Activated T-helper 1 cell treated with anti-CD3 and anti-CD28 coated beads, Interleukin-2, amount 50 U/mL, for 16 hours (primary cell): ENCODE measurements at places on chromosomes 1 and 21.

GRCh38 chr1:235624721-235625333 lies 24.8 kb downstream of the GNG4 start:
- no peak for DNase-seq

DNA sequence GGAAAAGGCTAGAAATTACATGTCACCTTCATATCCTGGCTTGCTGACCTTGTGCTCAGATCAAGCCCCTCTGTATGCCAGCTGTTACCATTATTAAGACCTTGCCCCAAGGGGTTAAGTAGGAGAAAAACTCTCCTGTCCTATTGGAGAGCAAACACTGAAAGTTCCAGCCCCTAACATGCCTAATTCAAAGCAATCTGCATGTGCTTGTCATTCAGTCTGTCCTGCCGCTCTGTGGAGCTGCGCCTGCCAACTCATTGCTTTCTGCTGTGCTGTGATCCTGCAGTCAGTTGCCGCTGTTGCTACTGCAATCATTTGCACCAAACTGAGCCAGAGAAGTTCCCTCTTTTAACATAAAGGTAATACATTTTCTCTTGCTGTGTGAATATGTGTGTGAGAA lies 113.4 kb downstream of the DISP1 start:
- DNase-seq = no peak

- DNase-seq = peak; percentile 69
These were observed at the start of gene LRP8 for GRCh38 chr1:53328009-53328461. LRP8 (minus strand) TSS chr1:53328070; CDS start chr1:53327912, 158 bp downstream.

DNA sequence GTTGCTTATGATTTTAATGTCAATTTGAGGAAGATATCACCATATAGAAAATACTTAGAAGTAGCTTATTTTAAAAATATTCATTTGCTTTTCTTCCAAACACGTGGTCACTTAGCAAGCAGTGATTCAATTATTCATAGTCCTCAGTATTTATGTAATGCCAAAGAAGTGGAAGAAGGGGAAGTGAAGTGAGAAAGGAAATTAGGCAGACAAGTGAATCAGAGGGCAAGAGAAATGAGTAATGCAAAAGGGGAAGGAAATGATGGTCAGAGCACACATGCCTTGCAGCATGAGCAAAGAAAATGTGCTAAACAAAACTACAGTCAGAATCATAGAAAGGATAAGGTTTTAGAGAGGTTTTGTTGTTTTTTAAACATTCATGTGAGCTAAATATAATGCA lies 31.8 kb downstream of the SDCCAG8 start:
- DNase-seq = no peak

DNA sequence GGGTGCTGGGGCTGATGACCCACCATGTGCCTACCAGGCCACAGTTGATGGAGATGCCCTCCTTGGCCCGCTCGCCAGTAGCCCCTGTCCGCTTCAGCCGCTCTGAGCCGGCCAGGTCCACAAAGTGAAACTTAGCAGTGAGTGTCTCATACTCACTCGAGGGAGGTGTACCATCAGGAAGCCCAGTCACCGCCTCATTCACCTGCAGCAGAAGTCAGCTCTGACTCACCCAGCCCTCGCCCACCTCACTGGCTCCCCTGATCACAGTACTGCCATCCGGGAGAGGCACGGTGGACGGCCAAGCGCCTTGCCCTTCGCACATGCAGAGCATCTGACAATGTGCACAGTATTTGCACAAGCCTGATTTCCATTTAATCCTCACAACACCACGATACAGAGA lies 18.8 kb downstream of the KIF21B start:
- no peak for DNase-seq

DNA sequence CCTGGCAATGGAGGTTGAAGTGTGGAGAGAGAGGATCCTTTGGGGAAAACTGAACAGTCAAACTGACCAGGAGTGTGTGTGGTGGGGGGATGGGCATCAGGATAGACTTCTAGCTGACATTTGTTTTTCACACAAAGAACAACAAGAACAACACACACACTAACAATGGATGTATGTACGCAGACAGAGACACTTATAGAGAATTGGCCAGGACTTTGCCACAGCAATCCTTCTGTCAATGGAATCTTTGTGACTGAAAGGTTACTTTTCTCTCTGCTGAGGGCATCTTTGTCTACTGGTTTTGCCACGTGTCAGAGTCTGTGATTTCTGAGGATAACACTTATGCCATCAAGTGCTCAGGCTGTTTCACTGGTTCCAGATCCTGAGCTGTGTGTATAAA lies 12.4 kb upstream of the FCGR2A start:
- no peak for DNase-seq

DNA sequence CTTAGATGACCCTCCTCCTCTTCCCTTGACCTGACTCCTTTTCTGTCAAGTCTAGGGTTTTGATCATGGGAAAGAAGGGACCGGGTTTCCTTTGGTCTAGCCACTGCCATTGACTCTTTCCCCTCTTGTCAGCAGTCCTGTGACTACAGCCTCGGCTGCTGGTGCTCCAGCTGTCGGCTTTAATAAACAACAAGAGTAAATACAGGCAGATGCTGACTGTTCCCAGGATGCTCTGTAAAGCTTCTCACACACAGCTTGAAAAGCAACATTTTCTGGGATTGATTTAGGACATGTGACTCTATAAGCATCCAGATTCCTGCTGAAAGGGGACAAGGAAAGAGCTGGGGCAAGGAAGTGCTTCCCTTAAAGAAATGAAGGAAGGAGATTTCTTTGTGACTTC lies 53.5 kb upstream of the CTTNBP2NL start:
- no peak for DNase-seq

DNA sequence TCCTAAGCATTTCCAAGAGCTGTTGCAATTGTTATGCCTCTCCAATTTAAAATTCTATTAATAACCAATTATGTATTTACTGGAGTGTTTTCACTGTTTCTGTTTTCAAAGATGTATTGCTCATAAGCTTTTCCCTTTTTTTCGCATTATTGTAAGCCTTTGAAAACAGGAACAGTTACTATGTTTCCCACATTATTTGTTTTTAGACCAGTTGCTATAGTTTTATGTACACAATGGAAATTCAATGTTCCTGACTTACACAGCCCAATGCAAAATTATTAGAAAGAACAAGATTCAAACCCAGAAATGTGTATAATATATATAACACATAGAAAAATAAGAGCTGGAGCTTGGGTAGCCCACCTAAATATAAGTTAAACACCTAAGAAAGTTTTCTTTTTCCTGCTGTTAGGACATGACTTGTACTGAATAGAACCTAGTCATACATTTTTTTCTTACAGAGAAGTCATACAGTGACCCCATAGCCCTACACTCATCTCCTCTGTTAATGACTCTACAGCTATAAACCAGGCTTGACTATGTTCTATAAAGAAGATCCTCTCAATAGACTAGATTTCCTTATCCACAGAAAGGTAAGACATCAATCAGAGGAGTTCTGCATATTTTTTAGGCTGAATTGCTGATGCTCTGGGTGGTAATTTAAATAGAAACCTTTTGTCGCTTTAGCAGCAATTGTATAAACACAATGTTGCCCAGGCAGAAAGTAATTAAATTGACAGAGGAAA lies 299.6 kb downstream of the USH2A start:
- DNase-seq = no peak

DNA sequence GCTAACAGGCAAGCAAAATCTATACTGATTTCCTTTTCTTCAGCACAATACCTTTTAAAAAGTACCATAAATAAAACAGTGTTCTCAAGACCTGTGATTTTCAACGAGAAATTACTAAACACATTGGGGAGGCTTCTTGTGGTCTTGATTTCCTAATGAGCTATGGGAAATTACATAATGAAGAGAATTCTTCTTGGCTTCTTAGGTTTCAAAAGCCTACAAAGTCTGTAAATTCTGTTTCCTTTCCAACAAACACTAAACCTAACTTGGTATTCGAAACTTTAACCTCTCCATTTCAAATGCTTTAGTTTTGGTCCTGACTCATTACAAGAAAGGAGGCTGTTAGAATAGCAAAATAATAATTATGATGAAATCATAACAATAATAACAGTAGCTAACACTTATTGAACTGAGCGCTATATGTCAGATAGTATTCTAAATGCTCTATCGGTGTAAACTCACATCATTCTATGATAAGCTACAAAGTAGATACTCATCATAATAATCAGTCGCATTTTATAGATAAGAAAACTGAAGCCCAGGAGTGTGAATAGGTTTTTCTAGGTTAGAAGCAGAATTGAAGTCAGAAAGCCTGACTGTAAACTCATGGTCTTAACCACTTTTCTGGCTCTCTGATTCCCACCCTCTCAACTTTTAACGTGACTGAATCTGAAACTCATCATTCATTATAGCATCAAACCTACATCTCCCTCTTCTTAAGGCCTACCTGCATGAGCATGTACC lies 486.7 kb downstream of the SMYD3 start:
- no peak for DNase-seq

DNA sequence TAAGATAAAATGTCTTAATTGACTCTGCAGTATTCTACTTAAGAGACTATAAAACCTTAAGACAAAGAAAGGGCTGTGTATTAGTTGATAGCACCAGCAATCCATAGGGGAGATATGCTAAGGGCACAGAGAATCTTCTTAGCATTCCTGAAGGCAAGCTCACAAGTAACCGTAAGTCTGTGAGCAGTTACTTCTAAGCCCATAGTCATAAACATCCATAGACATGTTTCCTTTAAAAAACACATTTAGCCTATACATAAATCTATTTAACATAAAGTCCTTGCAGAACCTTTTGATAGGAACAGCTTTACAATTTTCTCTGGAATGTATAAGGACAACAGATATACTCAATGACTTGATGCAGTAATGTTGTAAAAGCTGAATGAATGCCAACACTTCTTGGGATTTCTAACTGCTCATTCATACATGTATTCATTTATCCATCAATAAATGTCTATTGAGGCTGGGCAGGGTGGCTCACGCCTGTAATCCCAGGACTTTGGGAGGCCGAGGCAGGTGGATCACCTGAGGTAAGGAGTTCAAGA lies 6.3 kb upstream of the ERRFI1 start:
- DNase-seq = no peak

GRCh38 chr1:11906870-11907269 lies 19.4 kb downstream of the KIAA2013 start:
- DNase-seq = no peak

DNA sequence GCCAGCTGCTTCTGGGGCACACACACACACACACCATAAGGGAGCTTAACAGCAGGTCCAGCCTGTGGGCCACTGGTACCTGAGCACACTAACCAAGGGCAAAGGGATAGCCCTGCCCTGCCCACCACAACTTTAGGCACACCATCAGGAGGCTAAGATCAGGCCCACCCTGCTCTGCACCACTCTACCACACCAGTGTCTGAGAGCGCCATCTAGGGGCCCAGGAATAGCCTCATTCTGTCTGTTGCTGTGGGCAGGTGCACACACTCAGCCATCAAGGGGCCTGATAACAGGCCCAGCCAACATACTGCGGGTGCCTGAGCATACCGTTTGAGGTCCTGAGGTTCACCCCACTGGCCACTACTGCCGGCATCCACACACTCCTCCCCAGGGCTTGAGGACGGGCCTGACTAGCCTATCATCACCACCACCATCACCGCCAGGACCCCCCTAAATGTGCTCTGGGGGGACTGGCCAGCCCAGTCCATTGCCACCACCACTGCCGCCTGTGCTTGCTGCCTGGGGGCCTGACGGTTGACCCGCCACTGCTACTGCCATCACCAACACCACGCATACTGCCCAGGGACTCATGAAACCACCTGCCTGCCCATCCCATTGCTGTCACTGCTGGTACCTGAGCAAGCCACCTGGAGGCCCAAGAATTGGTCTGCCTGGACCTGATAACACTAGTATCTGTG lies 31.3 kb downstream of the NSL1 start:
- no peak for DNase-seq

DNA sequence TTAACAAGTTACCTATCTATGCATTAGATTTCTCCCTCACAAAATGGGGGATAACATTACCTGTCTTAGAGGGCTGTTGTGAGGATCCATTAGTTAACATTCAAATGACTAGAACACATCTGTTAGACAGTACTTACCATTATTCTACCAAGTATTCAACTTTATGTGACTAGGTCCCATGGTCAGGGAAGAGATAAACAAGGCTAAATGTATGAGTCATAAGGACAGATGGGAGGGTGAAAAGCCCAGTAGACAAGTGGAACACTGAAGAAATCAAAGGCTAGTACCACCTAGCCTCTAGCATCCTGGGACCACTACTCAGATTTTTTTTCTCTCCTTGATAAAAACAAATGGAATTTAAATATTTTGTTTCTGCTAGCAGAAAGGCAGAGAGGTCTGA lies 9.0 kb upstream of the VHLL start:
- no peak for DNase-seq

GRCh38 chr1:66446261-66447001 lies 87.5 kb upstream of the SGIP1 start:
- no peak for DNase-seq

- DNase-seq = no peak
These were observed 66.4 kb downstream of the LRRC8D start for GRCh38 chr1:89887270-89887669.

- DNase-seq = no peak
These were observed 124.8 kb upstream of the EDN2 start for GRCh38 chr1:41609166-41609883.
